ENCODE measurements at places on chromosomes 5 and 9. TPM values are rescaled to one million over a fixed set of nuclear protein-coding genes. Genes with fewer than 3 reads are reported as not detected.

GRCh38 chr5:100903039-100903887 lies at the start of gene ST8SIA4:
Gene ST8SIA4 (minus strand): TSS chr5:100903282. CDS start chr5:100902955, 327 bp downstream.
- peaks cover 20% of the 10 kb centered on the region for H3K27me3 ChIP-seq
- DNase-seq, result peak; percentile 71
- peaks cover 39% of the 10 kb centered on the region for H3K4me1 ChIP-seq
- peaks cover 14% of the 10 kb centered on the region for H3K36me3 ChIP-seq
- H3K27ac ChIP-seq, result peak within 1 kb of the TSS; percentile 99

DNA sequence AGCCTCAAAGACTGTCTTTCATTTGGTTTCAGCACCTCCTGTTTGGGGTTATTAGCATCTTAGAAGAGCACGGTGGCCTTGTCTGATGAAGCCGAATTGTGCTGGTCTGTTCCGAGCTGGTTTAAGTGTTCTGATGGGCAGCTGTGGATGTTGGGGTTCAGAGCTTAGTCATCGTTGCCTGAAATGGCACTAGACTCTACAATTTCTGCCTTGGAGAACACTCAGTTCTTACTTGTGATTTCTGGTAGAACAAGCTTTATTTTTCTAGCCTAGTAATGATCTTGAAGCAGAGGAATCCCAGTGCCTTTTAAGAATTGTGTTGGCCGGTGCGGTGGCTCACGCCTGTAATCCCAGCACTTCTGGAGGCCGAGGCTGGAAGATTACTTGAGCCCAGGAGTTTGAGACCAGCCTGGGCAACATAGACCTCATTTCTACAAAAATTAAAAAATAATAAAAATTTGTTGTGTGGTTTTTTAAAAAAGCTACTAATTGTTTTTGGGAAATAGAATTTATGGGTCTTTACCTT lies 7.8 kb downstream of the FBXW5 start:
- H3K4me3 ChIP-seq, result no peak overlapping the region
- H3K36me3 ChIP-seq, result peaks cover 20% of the 10 kb centered on the region
- peaks cover 3% of the 10 kb centered on the region for H3K4me1 ChIP-seq
- no peak for DNase-seq

DNA sequence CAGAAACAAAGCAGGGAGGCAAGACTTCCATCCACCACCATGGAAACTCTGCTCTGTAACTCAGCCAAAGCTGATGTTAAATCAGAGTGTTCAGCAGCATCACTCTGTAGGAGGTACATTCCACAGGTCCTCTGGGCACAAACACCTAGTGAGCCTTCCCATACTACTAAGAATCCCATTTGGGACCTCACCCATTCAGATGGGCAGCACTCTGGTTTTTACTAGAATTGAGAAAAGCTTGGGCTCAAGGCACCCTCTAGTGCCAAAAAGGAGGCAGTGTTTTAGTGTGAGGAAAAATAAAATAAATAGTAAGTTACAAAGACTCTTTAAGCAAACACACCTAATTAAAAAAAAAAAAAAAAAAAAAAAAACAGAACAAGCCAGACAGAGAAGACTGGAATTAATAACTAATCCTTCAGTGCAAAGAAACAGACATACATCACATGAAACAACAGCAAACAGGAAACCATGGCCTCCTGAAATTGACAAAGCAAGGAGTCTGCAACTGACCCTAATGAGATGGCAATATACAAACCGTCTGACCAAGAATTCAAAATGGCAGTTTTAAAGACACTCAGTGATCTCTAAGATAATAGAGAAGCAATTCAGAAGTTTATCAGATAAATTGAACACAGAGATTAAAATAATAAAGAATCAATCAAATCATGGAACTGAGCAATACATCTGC lies 159.5 kb downstream of the GNA14 start:
- peaks cover 17% of the 10 kb centered on the region for H3K36me3 ChIP-seq
- no peaks in the 10 kb centered on the region for H3K27me3 ChIP-seq
- H3K27ac ChIP-seq, result no peak overlapping the region
- no peaks in the 10 kb centered on the region for H3K4me1 ChIP-seq

- peaks cover 7% of the 10 kb centered on the region for H3K27me3 ChIP-seq
- peaks cover 47% of the 10 kb centered on the region for H3K4me1 ChIP-seq
- H3K4me3 ChIP-seq, result no peak overlapping the region
- DNase-seq, result peak; percentile 10
Measured at GRCh38 chr5:14326035-14326903, 183.1 kb downstream of the TRIO start.

DNA sequence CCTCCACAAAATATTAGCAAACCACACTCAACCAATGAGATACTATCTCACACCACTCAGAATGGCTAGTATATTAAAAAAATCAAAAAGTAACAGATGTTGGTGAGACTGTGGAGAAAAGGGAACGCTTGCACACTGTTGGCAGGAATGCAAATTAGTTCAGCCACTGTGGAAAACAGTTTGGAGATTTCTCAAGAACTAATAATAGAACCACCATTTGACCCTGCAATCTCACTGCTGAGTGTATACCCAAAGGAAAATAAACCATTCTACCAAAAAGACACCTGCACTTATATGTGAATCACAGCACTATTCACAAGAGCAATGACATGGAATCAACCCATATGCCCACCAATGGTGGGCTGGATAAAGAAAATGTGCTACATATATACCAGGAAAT lies 393.5 kb downstream of the PDE4D start:
- H3K27ac ChIP-seq, result no peak overlapping the region
- H3K27me3 ChIP-seq, result no peaks in the 10 kb centered on the region
- no peaks in the 10 kb centered on the region for H3K36me3 ChIP-seq
- DNase-seq, result no peak

DNA sequence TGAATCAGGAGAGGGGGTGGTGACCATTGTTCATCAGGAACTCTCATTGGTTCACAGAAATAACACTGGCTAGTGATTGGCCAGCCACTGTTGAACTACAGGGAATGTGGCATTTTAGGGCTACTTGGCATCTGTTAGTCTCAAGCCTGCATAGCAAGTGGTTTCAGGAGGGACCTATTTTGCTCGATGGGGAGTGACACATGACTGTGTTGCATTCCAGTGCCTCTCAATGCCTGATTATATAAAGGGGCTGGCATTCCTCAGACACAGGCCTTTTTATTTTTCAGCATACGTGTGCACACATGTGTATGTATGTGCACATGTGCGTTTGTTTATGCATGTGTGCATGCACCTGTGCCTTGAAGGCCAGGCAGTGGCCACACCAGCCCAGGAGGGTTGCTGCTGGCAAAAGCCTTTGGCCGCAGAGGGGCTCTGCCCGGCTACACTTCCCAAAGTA lies 23.2 kb downstream of the FGD3 start:
- no peak overlapping the region for H3K4me3 ChIP-seq
- H3K4me1 ChIP-seq, result peaks cover 12% of the 10 kb centered on the region
- DNase-seq, result no peak
- no peaks in the 10 kb centered on the region for H3K36me3 ChIP-seq

- H3K4me3 ChIP-seq, result no peak overlapping the region
- no peak for DNase-seq
- peak overlapping the region; percentile 86 for H3K27ac ChIP-seq
- no peaks in the 10 kb centered on the region for H3K36me3 ChIP-seq
Measured at GRCh38 chr5:95870105-95870672, 47.7 kb upstream of the GLRX start.

GRCh38 chr5:107900721-107901120 lies 230.0 kb upstream of the EFNA5 start:
- H3K27me3 ChIP-seq, result peaks cover 3% of the 10 kb centered on the region
- DNase-seq, result no peak
- H3K36me3 ChIP-seq, result no peaks in the 10 kb centered on the region
- no peak overlapping the region for H3K4me3 ChIP-seq
- H3K4me1 ChIP-seq, result no peaks in the 10 kb centered on the region
- H3K27ac ChIP-seq, result no peak overlapping the region

DNA sequence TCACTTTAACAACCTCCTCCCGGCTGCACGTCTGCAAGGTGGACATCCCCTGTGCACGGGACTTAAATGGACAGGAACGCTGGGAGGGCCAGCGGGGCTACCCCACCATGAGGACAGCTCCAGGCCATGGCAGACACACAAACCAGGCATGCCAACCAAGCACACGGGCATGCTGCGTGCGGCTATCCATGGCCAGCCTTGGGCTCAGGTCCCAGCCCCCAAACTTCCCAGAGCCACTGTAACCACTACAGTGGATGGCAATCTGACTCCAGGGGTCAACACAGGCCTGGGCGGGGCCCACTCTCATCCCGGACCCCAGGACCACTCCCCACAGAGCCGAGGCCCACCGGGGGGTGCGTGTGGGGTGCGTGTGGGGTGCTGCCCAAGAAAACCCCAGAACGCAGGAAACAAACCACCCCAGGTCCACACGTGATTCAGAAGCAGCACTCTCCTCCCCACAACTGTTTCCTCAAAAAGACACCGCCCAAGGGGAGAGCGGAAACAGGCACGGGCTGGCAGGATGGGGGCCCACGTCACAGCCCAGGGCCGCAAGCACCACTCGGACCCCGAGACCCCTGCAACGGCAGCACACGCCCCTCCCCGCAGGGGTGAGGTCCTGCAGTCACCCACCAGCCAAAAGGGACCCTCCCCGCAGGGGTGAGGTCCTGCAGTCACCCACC lies 7.4 kb downstream of the SLC12A7 start:
- H3K27me3 ChIP-seq, result peaks cover 10% of the 10 kb centered on the region
- no peak for DNase-seq
- H3K36me3 ChIP-seq, result peaks cover 5% of the 10 kb centered on the region
- no peak overlapping the region for H3K27ac ChIP-seq
- H3K4me3 ChIP-seq, result no peak overlapping the region

- no peak overlapping the region for H3K4me3 ChIP-seq
- peaks cover 8% of the 10 kb centered on the region for H3K27me3 ChIP-seq
- DNase-seq, result no peak
Measured at GRCh38 chr5:173572431-173573125, 43.9 kb downstream of the BOD1 start.

GRCh38 chr9:106420511-106420944 lies 442.4 kb upstream of the ZNF462 start:
- H3K4me3 ChIP-seq, result no peak overlapping the region
- no peak for DNase-seq
- H3K4me1 ChIP-seq, result peaks cover 6% of the 10 kb centered on the region
- peaks cover 2% of the 10 kb centered on the region for H3K27me3 ChIP-seq
- no peaks in the 10 kb centered on the region for H3K36me3 ChIP-seq

- no peaks in the 10 kb centered on the region for H3K36me3 ChIP-seq
- no peak overlapping the region for H3K4me3 ChIP-seq
Measured at GRCh38 chr9:28899926-28900325, 1326.6 kb upstream of the C9orf72 start.

DNA sequence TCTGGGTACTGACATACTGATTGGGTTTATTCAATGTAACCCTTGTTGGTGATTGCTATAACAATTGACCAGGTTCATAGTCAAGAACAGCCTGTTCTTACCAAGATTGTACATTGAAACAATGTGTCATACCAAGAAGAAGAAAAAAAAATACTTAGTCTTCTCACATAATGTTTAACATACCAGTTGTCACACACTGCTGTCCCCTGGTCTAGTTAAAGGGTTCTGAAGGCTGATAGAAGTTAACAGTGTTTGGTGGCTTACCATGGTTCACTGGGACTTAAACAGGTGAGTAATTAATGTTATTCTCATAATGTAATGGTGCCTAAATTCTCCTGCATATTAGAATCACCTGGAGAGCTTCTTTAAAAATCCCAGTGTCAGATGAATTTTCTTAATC lies 18.5 kb upstream of the CDC42SE2 start:
- H3K27me3 ChIP-seq, result no peaks in the 10 kb centered on the region
- DNase-seq, result no peak
- H3K27ac ChIP-seq, result no peak overlapping the region
- H3K4me3 ChIP-seq, result no peak overlapping the region

DNA sequence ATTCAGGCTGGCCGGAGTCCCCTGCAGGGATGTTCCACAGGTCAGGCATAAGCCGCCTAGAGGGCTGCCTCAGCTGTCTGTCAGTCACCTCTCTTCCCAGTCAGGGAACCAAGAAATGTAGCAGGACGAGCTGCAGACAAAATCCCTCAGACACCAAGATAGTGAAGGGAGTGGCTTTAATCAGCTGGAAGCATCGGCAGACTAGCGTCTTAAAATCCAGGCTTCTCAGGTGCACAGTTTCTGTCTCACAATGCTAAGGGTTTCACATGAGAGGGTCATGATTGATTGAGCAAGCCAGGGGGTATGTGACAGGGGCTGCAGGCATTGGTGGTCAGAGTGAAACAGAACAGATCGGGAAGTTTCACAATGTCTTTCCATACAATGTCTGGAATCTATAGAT lies 247.2 kb downstream of the CDH10 start:
- no peak for DNase-seq
- peaks cover 14% of the 10 kb centered on the region for H3K4me1 ChIP-seq
- H3K36me3 ChIP-seq, result peaks cover 17% of the 10 kb centered on the region
- H3K27ac ChIP-seq, result no peak overlapping the region

DNA sequence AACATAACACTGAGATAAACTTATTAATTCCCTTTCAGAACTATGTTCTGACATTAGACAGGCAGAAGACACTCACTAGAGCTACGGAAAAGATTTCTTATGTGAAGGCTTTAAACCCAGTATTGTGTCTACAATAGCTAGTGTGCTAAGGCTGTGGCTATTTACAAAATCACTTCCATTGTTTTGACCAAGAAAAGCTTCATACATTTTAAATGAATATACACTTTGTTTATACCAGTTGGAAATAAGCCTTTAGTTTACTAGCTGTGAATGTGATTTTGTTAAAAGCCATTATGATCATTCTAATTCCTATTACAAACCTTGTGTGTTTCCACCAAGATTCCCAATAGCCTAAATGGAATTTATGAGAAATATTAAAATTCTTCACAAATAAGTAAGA lies 83.0 kb downstream of the AGTPBP1 start:
- DNase-seq, result no peak
- no peaks in the 10 kb centered on the region for H3K4me1 ChIP-seq
- H3K36me3 ChIP-seq, result no peaks in the 10 kb centered on the region
- no peak overlapping the region for H3K27ac ChIP-seq
- no peak overlapping the region for H3K4me3 ChIP-seq

DNA sequence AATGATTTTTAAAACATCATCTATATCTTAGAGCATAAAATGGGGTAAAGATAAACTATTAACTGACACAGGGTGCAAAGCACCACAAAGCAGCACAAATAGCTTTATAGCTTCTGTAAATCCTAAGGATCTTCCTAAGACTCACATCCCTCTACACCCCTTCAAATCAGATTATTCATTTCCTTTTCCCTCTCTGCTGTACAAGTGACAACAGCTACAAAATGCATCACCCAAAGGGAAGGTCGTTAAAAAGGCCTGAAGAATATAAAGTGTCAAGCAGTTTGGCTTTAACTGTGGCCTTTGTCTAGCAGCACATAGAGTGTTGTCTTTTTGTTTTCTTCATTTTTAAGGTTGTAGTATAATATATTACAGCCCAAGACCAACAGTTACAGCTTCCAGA lies 422.1 kb downstream of the PDE4D start:
- no peaks in the 10 kb centered on the region for H3K27me3 ChIP-seq
- H3K4me1 ChIP-seq, result no peaks in the 10 kb centered on the region
- H3K27ac ChIP-seq, result no peak overlapping the region
- DNase-seq, result no peak
- H3K4me3 ChIP-seq, result no peak overlapping the region
- no peaks in the 10 kb centered on the region for H3K36me3 ChIP-seq

GRCh38 chr9:129810116-129810515 lies 7.1 kb downstream of the TOR1B start:
- peaks cover 15% of the 10 kb centered on the region for H3K4me1 ChIP-seq
- DNase-seq, result no peak
- H3K27ac ChIP-seq, result peak overlapping the region; percentile 8
- peaks cover 46% of the 10 kb centered on the region for H3K36me3 ChIP-seq

The PFN3 gene
- not detected for total RNA-seq

The TXNDC8 gene
- not detected for total RNA-seq

The SPINK7 gene
- total RNA-seq, result not detected

The PLPPR1 gene
- total RNA-seq, result 0.15 TPM

The PDZD2 gene
- 71.1 TPM for total RNA-seq

The FOXD1 gene
- 0.33 TPM for total RNA-seq

The ROPN1L gene
- total RNA-seq, result 4.0 TPM

The FOXD4L6 gene
- total RNA-seq, result not detected
